Lower leg skin (tissue), 4 donors: ENCODE measurements at places on chromosomes 6 and 20. TPM values are rescaled to one million over a fixed set of nuclear protein-coding genes. Genes with fewer than 3 reads are reported as not detected.

GRCh38 chr6:156827382-156827781 lies 50.2 kb downstream of the ARID1B start:
- DNase-seq, result no peak

Gene RCAN2
- 7.1 TPM for total RNA-seq

DNA sequence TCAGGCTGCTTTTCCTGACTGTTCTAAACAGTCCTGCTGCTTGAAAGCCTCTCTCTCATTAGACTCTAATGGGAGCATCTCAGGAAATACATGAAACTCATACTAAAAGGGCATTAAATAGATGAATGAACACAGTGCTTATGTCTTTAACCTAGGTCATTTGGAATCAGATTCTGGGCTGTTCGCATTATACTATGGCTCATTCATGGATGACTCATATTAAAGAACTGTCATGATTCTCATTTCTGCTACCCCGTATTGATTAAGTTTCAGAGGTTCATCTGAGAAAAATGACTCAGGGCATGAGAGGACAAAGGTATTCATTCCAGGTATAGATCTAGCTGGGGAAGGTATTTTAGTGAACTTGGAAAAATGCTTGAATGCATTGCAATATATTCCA lies 335.5 kb downstream of the GJA1 start:
- no peak for DNase-seq

Gene RIPPLY2
- not detected for total RNA-seq

Gene BMP2
- total RNA-seq, result 42.8 TPM

GRCh38 chr20:52991830-52992229 lies 19.7 kb downstream of the TSHZ2 start:
- DNase-seq, result no peak

DNA sequence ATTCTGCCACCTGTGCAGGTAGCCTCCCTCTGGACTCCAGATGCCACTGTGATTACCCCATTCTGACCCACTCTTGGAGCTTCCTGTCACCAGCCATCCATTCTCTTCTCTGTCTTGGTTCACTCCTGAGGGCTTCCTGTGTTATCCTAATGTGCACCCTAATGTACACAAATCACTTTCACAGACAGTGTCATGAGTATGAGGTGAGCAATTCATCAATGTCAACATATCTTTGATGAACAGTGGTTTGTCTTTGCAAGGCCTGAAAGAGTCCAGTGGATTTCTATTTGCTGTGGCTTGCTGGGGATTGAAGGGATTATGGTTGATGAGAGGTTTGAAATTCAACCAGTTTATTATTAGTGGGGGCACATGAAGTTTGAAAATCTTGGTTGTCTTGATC lies 63.8 kb upstream of the EEF1E1 start:
- DNase-seq, result no peak

Gene LPA
- not detected for total RNA-seq

DNA sequence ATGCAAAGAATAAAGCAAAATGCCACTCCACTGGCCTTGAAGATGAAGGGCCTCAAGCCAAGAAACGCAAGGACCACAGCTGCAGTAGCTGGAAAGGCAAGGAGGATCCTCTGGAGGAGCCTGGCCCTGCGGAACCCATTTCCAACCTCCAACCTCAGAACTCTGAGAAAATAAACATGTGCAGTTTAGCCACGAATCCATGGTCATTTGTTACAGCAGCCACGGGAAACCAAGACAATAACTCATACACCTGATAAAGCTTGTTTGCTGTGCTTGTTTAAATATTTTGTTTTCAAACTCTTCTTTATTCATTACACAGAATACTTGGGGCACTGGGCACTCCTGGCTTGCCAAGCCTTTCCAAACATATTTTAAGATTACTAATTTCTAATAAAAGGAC lies 10.4 kb downstream of the SERPINB6 start:
- no peak for DNase-seq
